CD4-positive, alpha-beta T cell treated with Interleukin-17A for 1 hour (primary cell): ENCODE measurements at places on chromosomes 6 and 20.
A peak's percentile ranks its signal among the peaks of the same experiment; 100 is the strongest.

GRCh38 chr6:139925894-139926641 is 551.6 kb upstream of the CITED2 start:
- no peak for DNase-seq

DNA sequence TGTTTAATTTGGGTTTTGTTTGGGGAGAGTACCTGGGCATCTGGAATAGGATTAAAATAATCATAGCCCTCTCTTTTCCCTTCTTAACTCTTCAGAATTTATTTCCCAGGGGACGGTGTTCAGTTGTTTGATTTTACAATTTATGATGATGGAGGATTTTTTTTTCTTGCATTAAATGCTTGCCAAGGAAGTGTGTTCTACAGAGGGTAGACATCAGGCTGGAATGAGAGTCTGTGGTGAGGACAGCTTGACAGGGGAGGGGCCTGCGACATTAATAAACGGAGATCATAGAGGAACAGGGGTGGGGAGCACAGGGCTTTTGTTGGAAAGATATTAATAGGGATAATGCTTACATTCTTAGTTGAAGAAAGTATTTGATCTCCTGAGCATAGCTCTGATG is 297.5 kb downstream of the CLIC5 start:
- no peak for DNase-seq

GRCh38 chr20:47159166-47159565 is 197.3 kb downstream of the ZMYND8 start:
- DNase-seq = no peak

GRCh38 chr20:20956513-20956931 is 149.6 kb downstream of the LINC00237 start:
- no peak for DNase-seq

DNA sequence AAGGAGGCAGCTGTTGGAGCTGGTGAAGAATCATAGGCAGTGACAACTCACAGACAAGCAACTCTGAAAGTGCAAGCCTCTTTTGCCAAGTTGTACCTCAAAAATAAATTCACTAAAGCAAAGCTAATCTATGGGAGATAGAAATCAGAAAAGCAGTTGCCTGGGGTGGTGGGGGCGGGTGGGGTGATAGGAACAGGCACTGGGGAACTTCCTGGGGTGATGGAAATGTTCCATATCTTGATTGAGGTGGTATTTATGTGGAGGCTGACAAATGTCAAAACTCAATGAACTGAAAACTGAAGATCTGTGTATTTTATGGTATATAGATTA is 52.4 kb downstream of the ATP9A start:
- no peak for DNase-seq

DNA sequence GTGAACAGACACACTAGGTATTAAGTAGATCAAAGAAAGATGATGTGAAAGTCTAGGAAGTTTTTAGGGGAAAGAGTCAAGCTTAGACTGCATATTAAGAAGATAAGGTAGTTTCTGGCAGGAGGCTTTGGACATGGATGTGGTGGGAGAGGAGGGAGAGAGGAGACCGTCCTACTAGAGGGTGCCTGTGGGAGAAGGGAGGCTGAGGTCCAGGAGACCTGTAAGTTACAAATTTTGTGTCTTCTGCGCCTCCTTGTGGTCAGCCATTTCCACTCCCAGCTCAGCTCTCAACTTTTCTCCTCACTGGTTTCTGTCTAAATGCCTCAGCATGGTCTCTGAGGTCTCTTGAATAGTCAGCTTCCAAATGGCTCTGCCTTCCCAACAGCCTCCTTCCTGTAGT is 193.5 kb downstream of the UNC5CL start:
- DNase-seq = peak; percentile 26

DNA sequence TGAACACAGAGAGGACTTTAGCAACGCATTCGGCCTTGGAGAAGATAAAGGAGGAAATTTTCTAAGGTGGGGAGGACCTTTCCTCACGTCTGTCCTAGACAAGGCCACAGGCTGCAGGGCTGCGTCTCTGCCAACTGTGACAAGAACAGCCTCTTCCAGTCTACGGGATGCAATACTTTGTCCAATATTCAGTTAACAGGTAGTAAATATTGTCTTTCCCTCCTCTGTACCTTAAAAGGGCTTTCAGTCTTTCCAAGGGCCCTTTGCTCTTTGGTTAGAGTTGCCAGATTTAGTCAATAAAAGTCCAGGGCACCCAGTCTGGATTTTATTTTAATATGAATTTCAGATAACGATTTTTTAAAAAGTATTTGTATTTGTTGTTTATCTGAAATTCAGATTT is 78.2 kb downstream of the ELOVL4 start:
- no peak for DNase-seq

DNA sequence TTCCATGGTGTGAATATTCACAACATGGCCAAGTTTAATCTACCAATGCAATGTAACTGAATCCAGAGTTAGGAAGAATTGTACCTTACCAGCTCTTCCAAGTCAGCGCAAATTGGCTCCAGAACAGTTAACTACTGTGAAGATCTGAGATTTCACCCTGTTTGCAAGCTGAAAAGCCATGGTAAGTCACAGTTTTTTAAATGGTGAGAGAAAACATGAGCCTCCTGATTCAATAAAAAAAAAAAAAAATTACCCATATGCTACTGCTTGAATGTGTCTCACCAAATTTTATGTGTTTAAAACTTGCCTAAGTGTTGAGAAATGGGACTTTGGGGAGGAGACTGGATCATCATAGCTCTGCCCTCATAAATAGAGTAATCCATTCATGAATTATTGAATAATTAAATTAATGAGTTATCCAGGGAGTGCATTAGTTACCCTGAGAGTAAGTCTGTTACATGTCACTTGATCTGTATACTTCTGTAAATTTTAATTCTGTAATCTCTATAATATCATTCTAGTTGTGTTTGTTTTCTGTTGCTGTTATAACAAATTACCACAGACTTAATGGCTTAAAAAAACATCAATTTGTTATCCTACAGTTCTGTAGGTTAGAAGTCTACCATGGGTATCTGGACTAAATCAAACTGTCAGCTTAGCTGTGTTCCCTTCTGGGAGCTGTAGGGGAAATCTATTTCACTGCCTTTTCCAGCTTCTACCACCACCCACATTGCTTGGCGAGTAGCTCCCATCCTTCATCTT is 1355.9 kb downstream of the GRIK2 start:
- DNase-seq = no peak

DNA sequence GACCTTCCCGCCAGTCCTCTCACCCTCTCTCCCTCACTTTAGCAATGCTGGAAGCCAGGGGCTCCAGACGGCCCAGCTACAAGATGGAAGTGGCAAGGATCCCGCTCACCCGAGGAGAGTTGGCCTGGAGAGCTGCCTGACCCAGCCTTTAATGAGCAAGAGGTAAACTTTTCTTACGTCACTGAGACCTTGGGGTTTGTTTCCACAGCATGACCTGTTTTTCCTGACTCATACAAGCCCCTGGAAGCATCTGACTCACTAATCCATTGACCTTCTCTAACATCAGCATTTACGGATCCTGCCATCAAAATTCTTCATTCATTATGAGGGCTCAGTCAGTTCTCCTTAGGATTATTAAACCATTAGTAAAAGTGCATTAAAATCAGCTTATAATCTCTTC is 120.4 kb downstream of the MYLK4 start:
- DNase-seq = no peak

- DNase-seq = no peak
These were observed 316.6 kb upstream of the JARID2 start for GRCh38 chr6:14929291-14929690.

DNA sequence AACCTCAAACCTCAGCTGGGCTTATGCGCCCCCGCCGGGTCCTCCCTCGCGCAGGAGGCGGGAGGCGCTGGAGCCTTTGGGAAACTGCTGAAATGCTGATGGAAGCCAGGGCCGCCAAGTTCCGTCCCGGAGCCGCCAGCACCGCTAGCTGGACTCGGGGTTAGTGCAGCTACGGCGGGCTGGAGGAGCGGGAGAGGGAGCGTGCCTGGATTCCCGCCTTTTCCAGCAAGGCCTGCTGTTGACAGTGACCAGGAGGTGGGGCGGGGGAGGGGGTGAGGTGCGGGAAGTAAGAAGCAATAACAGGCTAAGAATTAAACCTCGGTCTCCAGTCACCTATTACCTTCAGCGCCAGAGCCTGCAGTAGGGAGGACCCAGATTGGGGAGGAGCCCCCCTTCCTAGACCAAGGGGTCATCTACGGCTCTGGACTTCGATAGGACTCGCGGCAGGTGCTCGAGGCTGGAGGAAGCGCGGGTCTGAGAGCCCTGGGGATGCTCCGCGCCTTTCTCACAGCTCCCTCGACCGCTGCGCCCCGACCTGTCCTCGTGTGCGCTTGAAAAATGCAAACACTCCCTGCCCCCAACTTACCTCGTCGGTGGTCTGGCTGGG is 20.5 kb downstream of the COL9A1 start:
- no peak for DNase-seq

DNA sequence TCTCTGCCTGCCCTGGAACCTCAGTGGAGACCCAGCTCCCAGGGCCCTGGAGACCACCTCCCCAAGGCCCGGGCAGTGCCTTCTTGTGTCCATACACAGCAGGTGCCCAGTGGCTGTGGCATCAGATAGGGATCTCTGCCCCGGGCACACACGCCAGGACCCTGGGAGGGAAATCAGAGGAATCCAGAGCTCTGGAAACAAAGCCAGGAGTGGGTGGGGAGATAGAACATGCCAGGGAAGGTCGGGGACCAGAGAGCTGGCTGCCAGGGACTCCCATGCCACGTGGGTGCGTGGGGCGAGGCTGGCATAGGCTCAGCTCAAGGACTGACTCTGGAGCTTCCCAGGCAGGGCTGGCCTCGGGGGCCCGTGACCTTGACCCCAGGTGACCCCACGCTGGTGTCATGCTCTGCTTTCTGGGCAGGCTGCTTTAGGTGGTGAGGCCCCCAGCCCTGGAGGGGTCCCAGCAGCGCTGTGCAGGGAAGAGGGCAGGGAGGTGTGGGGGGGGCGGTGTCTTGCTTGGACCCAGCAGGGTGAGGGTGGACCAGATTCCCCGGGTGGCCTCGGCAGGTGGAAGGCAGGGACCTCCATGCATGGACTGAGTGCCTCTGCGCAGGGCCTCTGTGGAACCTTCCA is 17.6 kb upstream of the GATA5 start:
- no peak for DNase-seq

GRCh38 chr6:107534571-107535141 is 44.7 kb downstream of the SOBP start:
- no peak for DNase-seq

DNA sequence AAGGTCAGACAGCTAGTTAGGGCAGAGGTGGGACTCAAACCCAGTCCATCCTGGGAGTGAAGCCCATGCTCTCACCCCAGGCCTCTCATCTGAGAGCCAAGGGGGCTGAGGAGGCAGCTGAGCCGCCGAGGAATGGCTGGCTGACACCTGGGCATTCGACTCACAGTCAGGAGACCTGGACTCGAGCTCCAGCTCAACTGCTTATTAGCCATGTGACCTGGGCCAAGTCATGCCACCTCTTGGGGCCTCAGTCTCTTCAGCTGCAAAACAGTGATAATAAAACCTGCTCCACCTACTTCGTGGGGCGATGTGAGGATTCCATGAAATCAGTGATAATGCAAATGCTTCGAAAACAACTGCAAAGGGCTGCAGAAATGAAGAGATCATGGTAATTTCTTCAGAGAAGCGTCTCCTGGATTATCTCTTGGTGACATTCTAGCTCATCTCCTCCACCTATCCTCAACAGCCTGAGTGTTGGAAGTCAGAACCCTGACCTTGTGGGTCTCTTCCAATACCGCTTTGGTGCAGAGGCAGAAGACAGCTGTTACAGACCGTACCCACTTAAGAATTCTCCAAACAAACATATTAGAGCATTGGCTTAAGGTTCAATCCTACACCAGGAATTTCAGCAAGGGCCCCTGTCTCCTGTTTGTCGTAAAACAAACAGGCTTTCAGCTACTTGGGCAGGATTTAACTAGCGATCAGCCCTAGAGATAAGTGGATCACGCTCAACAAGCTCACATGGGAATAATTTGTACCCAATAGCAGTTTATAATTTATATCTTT is 60.0 kb upstream of the PIM1 start:
- DNase-seq = no peak

GRCh38 chr6:28985462-28986164 is 19.5 kb downstream of the ZNF311 start:
- peak; percentile 32 for DNase-seq

- DNase-seq = no peak
These were observed 10.8 kb downstream of the ASXL1 start for GRCh38 chr20:32368925-32369324.

GRCh38 chr20:37383229-37383989 is 37.5 kb downstream of the SRC start:
- no peak for DNase-seq

DNA sequence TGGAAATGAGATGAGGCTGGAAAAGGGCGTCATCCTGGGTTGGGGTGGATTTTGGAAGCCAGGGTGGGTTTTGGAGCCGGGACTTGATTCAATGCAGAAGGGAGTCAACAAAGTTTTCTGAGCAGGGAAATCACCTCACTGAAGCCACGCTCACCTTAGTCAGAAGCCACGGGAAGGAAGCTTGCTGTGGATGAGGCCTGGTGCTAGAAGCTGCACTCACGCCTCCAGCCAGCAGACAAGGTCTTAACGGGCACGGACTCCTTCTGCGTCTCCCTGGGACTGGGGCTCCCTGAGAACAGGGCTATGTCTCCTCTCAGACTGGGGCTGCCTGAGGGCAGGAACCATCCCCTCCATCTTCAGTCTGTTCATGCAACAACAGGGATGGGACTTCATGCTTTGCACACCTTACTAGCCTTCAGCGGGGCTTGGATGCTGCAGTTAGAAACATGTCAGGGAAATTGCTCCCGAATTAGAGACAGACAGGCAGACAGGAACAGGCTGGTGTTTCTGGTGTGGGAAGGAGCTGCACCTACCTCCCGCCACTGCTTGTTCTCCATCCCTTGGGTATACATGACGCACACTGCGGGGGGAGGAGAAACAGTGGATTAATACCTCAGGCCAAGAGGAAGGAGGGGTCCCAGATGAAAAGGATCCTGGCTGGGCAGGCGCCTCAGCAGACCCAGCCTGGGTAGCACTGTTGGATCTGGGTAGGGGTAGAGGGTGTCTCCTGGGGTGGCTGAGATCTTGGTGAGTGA is 17.5 kb downstream of the CPNE5 start:
- DNase-seq = no peak
